Stimulated activated CD4-positive, alpha-beta T cell treated with anti-CD3 and anti-CD28 coated beads, Interleukin-4, amount 100 ng/mL, for 1 hour (primary cell): ENCODE measurements at places on chromosomes 12 and 14.

DNA sequence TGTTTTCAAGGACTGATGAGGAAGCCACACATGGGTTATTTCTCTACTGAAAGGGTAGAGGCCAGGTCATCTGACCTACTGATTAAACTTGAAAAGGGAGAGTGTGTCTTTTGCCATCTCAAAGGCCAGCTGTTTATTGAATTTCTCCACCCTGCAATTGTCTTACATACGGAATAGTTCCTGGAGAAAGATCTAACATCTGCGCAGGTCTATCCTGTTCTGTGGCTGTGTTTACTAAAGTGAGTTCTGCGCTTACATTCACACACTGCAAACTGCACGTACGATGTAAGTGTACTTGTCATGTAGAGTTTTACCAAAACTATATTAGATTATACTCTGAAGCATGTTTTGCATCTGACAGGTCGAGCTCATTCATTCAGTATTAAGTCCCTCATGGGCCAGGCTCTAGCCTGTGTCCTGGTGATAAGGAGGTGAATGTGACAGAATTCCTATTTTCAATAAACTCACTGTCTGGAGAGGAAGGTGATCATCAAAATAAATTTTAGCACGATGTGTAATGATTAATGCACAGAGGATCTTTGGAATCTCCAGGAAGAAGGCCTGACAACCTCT, 96.6 kb downstream of the PRKCH start:
- no peak for DNase-seq

DNA sequence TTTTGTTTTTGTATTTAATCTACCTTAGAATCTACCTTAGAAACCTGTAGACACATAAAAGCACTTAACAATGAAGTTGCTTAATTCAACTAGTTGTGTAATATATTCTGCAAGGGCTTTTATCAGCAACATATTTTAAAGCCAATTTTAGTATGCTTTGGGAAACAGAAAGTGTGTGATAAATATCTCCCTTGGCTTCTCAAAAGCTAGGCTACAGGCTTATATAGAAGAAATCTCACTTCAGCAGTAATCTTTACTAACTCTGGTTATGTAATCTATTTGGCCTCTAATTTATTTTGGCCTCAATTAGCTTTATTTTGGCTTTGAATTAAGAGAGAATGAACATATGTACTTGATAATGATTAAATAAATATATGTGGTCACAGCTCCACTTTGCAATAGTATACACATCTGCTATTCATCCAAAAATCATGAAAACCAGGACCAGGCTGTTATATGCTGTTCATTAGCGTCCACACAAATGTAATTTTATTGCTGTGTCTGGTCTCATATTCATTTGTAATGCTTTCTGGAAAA, 37.2 kb downstream of the LRP6 start:
- DNase-seq = no peak

DNA sequence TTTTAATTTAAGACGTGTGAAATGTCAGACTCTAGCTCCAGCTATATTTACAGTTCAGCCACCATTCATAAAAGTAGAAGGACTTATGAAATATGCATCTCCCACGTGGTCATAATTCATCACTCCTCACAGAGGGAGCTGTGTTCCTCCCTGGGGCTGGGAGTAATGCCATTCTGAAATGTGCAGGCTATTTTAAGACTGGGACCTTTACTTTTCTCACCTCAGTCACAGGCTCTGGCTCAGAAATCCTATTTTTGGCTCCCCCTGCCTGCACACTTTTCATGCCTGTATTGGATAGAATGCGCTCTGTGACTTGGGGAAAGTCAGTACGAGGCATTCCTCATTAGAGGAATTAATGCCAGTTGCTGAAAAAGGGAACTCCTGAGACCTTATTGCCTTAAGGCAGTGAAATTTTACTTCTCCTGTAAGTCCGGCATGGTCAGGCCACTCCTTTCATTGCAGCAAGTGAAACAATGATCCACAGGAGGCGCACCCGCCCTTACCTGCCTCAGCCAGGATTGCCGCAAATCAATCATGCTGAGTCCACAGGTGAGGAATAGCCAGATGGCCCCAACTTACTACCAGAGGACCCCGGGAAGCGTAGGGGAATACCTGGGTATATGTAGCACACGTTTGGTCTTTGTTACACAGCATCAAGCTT, 1133.2 kb upstream of the TMEM132C start:
- no peak for DNase-seq

DNA sequence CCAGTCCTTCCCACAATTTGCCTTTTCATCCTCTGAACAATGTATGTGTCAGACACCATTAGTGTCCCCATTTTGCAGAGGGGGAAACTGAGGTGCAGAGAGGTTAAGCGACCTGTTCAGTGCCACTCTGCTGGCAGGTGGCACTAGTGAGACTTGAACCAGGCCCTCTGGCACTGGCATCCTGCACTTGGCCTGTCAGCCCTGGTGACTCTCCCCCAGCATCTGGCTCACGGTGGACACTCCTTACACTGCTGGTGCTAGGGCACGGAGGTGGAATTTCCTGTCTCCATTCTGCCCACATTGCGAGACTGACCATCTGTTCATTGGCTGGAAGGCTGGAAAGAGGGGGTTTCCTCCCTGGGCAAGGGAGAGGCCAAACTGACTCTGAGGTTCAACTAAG, 48.7 kb downstream of the CCNK start:
- no peak for DNase-seq

DNA sequence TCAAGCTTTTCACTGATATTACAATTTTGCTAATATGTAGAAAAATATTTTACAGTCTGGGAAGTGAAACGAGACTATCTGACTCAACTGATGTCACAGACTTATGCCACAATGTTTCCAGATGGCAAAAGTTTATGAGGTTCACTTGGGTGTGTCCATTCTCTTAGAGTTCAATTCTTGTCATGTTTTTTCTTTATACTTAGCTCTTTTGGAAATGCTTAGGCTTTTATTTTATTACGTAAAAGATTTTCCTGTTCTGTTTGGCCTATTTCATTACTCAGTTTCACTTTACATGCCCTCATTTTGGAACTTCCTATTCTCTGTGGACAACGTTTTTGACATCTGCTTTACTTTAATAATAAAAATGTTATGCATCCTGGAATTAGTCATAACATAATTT, 2.1 kb upstream of the PDZRN4 start:
- DNase-seq = no peak

- no peak for DNase-seq
These were observed 120.0 kb upstream of the NOS1 start for GRCh38 chr12:117481470-117481869.

GRCh38 chr14:52131640-52132320, 62.9 kb upstream of the NID2 start:
- DNase-seq = peak; percentile 24

DNA sequence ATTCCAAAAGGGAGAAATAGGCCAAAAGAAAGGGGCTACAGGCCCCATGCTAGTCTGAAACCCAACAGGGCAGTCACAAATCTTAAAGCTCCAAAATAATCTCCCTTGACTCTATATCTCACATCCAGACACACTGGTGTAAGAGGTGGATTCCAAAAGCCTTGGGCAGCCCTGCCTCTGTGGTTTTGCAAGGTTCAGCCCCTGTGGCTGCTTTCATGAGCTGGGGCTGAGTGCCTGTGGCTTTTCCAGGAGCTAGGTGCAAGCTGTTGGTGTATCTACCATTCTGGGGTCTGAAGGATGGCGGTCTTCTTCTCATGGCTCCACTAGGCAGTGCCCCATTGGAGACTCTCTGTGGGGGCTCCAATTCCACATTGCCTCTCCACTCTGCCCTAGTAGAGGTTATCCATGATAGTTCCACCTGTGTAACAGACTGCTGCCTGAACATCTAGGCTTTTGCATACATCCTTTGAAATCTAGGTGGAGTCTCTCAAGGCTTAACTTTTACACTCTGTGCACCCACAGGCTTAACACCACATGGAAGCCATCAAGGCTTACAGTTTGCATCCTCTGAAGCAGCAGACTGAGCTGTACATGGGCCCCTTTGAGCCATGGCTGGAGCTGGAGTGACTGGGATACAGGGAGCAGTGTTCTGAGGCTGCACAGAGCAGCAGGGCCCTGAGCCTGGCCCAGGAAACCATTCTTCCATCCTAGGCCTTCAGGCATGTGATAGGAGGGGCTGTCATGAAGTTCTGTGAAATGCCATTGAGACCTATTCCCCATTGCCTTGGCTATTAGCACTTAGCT, 66.5 kb upstream of the ABCD2 start:
- DNase-seq = no peak

DNA sequence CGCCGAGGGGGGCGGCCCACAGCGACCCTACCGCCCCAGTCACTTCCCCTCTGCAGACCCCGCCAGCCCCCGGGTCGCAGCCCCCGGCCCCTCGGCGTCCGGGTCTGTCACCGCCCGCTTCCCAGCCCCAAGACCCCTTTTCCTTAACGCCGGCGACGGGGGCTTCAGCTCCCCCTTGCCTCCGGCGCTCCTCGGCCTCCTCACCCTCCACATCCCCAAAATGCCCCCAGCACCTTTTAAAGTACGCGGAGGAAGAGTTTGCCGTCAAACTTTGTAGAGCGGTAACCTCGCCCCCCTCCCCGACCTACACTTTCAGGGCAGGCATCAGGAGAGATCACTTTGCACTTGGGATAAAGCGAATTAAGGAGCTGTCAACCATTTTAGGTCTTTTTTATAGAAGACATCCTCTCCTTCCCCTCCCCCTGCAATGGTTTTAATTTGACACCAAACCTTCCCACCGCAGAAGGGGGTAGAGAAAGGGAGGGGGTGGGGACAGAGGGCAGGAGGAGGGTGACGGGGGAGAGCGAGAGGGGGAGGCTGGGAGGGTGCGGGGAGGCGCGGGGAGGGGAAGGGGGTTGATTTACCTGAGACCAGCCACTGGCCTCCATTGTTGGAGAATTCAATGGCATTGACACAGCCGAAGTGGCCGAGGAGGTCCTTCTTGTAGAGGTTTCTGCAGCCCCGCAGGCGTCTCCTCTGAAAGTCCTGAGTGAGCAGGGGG, 578 bp downstream of the DCAF5 start:
- peak; percentile 46 for DNase-seq

DNA sequence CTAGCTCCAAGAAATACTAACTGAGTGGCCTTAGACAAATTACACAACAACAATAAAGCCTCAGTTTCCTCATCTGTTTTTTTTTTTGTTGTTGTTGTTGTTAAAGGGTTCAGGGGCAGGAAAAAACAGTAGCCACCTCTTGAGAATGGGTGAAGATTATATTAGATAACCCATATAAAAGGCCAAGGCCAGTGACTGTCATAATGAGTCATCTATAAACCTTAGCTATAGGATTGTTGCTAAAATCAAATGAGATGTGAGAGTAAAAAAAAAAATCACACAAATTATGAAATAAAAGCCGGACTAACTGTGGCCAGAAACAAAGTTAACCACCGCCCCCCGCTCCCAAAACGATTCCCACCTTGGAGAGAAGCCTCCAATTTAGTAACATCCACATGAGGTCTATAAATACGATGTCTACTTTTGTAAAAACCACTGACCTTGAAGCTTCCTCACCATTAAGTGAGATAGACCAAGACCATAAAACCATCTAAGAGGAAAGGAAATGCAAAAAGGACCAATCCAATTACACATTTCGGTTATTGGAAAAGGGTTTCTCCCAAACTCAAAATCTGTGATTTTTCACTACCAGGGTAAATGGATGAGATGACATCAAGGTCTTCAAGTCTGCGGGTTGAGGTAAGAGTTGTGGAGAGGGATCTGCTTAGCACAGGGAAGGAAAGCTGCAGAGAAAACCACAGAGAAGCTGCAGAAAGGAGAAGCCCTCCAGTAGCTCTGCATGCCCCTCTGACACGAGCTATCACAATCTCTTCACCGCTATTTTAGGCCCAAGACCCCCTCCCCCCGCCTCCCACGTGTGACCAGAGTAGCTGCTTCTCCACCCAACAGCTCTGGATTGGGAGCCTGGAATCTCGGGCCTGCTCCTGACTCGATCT, 1.0 kb downstream of the NAA25 start:
- peak; percentile 28 for DNase-seq

DNA sequence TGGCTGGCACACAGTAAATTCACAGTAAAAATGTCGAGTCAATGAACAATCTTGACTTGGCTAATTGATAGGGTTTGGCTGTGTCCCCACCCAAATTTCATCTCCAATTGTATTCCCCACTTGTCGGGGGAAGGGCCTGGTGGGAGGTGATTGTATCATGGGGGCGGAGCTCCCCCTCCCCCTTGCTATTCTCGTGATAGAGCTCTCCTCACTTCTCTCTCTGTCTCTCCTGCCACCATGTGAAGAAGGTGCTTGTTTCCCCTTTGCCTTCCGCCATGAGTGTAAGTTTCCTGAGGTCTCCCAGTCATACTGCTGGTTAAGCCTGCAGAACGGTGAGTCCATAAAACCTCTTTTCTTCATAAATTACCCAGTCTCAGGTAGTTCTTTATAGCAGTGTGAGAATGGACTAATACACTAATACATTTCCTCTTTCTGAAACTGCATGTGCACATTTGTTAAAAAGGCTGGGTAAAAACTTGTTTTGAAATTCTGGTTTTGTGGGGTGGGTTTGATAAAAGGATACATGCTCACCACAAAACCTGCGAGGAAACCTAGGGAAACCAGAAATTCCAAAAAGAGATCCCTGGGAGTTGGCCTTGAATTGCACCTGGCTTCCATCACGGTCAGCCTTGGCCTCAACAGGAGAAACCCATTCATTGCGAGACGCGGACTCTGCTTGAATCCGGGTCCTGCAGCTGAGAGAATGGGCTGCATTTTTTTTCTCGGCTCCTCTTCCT, 16.2 kb upstream of the MYL2 start:
- DNase-seq = no peak

GRCh38 chr12:110109037-110109836, 14.9 kb upstream of the IFT81 start:
- no peak for DNase-seq

GRCh38 chr12:63078906-63079305, 72.1 kb downstream of the AVPR1A start:
- DNase-seq = no peak

DNA sequence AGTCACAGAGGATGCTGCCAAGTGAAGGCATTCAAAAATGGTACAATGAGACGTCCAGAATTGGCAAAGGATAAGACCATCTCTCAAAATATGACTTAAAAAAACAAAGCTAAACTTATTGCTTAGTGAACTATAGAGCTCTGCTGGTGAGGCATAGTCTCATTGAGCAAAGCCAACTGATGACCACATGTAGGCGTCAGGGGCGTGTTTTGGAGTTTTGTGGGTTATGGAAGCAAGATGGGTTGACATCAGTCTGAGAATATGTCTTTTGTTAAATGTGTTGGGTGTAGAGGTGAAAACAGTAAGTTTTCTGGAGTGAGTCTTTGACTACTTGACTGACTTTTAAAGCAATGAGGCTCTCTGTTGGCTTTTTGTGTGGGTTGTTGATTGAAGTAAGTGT, 47.2 kb downstream of the ATL1 start:
- DNase-seq = peak; percentile 9

DNA sequence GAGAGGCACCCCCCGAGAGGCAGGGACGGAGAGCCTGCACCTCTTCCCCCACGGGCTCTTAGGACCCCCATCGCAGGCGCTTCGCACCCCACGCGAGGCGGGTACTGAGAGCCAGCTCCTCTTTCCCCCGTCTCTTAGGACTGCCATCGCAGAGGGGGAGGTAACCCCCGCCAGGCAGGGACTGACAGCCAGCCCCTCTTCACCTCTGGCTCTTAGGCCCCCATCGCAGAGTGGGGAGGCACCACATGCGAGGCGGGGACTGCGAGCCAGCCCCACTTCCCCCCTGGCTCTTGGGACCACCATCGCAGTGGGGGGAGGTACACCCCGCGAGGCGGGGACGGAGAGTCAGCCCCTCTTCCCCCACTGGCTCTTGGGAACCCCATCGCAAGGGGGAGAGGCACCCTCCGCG, 46.1 kb downstream of the DDX11 start:
- DNase-seq = no peak
